ENCODE measurements at places on chromosomes 3 and 15.
A peak's percentile ranks its signal among the peaks of the same experiment; 100 is the strongest.

DNA sequence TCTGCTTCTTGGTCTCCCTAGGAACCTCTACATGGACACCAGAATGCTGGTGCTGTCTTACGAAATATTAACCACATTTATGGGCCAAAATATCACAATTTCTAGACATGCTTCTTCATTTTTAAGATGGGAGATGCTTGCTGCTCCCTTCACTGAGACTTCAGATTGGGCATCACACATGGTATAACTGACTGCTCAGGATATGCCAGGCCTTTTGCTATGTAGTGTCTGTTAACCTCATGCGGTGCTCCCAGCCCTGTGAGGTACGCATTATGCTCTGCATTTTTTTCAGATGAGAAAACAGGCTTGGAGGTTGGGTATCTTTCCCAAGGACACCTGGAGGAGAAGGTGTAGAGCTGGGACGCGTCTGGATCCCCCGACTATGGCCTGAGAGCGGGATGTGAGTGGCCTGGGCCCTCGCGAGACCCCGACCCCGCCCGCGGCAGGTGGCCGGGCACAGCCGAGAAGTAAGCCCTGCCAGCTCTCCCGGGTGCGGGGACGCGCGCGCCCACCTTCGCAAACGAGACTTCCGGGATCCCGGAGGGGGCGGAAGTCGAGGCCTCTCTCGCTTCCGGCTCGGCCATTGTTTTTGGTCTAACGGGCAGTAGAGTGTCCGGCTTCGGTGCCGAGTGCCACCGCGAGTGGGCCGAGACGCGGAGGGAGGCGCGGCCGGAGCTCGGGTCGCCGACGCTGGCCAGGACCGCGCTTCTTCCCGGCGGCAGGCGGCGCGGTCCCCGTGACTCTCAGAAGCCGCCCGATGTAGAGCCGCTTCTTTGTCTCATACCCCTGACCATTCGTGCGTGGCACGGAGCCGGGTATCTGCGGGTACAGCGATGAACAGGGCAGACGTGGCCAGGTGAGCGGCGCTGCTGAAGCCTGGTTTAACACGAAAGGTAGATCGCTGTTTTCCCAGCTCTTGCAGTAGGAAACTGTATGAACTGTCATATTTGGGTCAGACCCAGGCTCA, at the start of gene ZKSCAN7:
Gene ZKSCAN7, plus strand, starts transcription at position 568 of the 967 bp plus-strand sequence. CDS start 1,855 bp downstream, outside the sequence.
- peak; percentile 25 for DNase-seq

- DNase-seq, result peak; percentile 64
These were observed 8.4 kb downstream of the SHF start for GRCh38 chr15:45179221-45179985.

DNA sequence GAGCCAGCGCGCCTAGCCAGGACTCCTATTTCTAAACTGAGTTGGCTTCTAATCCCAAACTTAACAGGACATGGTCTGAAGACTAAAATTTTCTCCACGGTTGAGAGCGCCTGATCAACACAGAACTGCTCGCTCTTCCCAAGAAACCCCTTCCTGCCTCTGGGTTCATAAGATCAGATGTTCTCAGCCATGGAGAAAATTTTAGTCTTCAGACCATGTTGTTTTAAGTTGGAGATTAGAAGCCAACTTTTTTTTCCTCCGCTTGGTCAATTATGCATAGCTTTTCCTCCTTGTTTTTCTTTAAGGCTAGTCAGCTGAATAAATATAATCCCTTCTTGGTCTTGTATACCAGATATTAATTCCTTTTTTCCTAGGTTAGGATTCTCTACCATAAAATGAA, 356.6 kb upstream of the ADAMTS9 start:
- no peak for DNase-seq

- no peak for DNase-seq
These were observed 84.7 kb downstream of the EOMES start for GRCh38 chr3:27637346-27637995.

DNA sequence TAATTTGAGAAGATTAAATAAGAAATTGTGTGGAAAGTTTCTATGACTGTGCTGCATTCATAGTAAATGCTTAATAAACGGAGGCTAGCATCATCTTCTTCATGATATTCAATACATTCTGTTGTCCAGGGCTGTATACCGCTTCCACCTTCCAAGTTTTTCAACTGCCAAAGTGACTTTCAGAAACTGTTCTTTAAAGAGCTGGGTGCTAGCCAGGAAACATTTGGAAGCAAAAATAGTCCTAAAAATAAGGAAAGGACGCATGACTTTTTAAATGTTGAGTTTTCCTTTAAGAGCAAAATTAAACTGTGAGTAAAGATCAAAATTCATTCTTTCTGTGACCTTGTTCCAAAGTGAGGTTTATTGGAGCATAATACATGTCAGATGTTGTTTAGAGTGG, 9.4 kb upstream of the ERC2 start:
- no peak for DNase-seq

GRCh38 chr15:94233441-94233840, 2.1 kb downstream of the MCTP2 start:
- DNase-seq, result no peak

DNA sequence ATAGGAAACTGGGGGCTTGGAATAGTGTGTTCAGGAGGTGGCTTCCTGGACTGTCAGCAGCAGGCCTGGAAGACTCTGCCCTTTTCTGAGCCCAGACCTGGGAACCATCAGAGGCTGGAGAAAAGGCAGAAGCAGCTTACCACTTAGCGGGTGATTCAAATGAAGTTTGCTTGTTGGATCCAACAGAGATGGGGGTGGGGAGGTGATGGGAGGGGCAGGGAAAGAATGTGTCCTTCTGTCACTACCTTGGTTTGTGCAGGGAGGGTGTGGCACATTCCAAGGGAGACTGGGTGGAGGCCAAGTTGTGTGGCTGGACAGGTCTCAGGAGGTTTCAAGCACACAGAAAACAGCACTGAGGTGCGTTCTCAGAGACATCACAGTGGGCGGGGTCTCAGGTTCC, 58.8 kb downstream of the TRAK1 start:
- no peak for DNase-seq

- no peak for DNase-seq
These were observed 11.0 kb upstream of the CTNNB1 start for GRCh38 chr3:41188306-41188705.

- DNase-seq, result peak; percentile 49
These were observed 218.6 kb downstream of the PDCD6IP start for GRCh38 chr3:34016925-34017587.

DNA sequence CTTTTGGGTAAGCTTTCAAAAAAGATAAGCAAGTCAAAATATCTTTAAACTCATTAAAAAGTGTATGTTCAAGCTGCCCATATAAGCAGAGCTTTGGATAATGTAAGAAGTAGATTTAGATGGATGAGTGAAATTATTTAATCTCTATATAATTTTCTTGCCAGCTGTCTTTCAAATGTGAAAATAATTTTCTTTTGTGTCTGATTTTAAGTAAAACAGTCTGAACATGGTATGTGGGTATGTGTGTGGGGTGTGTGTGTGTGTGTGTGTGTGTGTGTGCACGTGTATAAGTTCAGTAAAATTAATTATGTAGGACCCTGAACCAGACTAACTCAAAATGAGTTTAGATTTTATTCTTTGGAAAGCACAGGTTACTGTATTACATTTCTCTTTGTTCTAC, 155.2 kb upstream of the CGNL1 start:
- no peak for DNase-seq

GRCh38 chr15:67035886-67036285, 29.5 kb upstream of the SMAD3 start:
- DNase-seq, result no peak

- no peak for DNase-seq
These were observed 56.0 kb downstream of the RFX7 start for GRCh38 chr15:56187665-56188064.

- no peak for DNase-seq
These were observed 120.3 kb downstream of the MYO9A start for GRCh38 chr15:71997691-71998090.

DNA sequence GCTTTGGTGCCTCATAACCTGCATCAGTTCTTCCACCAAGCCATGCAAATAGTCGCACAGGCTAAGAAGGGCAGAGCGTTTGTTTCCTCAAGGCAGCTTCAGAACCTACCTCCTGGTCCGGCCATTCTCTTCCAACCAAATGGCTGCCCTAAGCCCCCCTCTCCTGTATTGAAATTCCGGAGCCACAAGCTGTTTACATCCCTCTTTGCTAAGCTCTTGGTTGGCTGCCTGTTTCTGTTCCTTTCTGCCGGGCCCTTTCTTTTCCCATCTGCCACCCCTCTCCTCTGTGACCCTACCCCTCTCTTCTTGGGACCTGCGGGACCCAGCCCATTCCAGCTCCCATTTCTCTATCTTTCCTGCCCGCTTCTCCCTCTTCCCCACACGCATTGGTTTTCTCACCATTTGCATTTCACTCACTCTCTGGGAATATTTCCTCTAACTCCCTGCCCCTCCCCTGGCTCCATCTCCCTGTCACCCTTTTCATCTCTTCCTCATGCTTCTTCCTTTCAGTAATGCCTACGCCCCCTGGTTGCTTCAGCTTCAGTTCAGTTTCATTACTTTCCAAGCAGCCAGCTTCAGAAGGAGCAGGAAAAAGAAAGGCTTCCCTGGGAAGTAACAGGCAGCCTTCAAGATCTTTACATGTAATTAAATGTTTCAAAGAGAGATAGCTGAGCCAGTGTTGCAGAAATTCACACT, 113.5 kb downstream of the RAB11A start:
- no peak for DNase-seq

GRCh38 chr3:160232014-160232413, 6.8 kb downstream of the C3orf80 start:
- DNase-seq, result no peak

DNA sequence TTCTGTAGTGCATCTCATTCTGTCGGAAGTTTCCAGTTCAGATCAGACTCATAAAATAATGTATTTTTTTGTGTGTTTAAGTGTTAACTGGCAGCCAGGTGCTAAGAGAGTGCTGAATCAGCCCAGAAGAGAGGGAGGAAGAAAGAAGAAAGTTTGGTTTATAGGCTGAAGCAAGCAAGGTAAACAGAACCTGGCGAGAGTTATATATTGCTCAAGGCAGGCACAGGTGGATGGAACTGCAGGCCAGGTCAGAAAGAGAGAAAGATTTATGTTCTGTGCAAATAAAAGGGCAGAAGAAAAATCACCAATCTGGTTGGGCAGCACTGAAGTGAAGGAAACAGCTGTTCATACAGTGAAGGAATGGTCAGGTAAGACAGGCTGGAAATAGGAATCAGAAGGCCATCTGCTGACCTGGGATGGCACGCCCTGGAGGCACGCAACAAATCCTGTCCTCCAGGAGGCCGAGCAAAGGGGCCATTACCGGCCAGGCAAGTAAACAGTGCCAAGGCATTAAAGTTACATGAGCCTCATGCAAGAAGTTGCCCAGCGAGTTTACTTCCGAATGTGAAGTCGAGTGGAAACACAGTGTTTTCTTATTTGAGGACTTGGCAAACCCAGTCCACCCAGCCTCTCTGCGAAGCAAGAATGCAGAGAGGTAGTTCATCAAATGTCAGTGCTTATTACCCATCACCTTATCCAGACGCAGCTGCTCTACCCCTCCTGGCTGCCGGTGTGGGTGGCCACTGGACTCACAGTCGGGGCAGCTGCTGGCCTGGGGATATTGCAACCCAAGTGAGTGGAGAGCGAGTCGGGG, 309.8 kb downstream of the VPS13C start:
- DNase-seq, result no peak

GRCh38 chr3:126978291-126978690, 4.6 kb upstream of the PLXNA1 start:
- no peak for DNase-seq

DNA sequence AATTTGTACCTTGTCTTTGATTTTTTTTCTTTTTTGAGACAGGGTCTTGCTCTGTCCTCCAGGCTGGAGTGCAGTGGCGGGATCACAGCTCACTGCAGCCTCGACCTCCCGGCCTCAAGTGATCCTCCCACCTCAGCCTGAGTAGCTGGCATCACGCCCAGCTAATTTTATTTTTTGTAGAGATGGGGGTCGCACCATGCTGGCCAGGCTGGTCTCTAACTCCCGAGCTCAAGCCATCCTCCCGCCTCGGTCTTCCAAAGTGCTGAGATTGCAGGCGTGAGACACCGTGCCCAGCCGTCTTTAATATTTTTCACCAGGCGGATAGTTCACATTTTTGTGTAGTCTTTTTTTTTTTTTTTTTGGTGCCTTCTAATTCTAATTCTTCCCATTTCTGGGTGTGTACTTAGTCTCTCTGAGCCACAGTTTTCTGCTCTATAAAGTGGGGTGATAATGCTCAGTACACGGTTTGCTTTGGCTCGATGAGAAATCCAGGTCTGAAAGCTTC, 528 bp upstream of the TATDN2 start:
- no peak for DNase-seq

GRCh38 chr15:60087561-60087960, 83.5 kb downstream of the FOXB1 start:
- no peak for DNase-seq

DNA sequence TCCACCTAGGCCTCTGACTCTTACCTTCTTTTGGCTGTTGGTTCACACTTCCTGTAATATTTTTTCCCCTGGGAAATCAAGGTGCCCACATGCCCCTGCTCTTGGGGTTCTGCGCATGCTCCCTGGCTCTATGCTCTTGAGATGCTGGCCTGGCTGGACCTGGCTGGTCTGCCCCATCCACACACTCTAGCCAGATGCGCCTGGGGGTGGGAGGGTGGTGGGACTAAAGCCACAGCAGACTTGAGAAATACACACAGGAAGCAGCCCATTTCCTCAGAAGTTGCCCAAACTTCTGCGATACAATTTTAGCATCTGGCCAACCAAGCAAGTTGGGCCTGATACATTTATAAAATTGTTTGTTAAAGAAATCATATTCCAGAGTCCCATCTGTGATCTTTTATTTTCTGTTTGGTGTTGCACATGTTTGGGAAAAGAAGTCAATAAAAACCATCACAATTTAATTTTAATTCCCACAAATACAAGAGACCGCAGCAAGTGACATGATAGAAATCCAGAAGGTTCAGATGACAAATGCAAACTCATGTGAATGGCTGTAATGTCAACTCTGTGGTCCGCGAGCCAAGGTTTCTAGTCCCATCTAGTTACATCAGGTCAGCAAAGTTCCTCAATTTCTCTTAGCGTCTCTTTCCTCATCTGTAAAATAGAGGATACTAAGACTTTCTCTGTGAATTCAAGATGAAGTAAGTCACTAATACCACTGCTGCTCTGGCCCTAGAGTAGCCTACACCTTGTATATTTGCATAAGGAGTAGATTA, 55.9 kb upstream of the MEF2A start:
- DNase-seq, result no peak

DNA sequence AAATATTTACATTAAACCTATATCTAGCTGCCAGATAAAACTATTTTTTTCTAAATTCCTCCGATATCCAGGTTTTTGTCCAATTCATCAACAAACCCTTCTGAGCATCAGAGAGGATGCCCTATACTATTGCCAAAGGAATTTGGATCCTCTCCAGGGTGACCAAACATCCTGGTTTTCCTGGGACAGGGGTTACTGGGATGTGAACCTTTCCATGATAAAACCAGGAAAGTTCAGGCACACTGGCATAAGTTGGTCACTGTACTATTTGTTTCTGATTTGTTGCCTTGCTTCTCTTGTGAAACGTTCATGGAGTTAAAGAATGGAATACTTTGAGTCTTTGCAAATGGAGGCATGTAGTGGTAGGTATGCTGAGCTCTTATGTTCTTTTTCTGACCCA, 63.5 kb downstream of the TLNRD1 start:
- no peak for DNase-seq

Measured in CD4-positive, alpha-beta T cell treated with Interleukin-6 at 100 ng/mL for 8 hours (primary cell).